GF-D8 (cell line): ENCODE measurements at places on chromosomes 7 and 10.
A peak's percentile ranks its signal among the peaks of the same experiment; 100 is the strongest.

DNA sequence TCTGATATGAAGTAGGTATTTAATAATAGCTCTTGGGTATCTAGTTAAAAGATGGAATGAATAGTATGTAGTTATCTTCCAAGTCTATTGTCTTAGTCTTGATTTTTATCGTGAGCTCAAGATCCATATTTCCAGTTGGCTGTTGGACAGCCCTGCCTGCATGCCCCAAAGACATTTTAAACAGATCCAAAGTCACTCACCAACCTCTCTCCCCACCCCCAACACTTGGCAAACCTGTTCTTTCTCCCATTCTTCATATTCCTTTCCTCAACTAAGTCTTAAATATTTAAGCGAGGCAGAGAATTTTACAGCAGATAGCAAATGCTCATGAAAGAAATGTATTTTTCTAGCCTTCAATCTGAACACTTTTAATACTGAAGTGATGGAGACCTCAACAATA, 80.7 kb upstream of the PALS2 start:
- no peak for DNase-seq

- no peak for DNase-seq
Measured at GRCh38 chr10:22437620-22438588, 92.6 kb downstream of the SPAG6 start.

DNA sequence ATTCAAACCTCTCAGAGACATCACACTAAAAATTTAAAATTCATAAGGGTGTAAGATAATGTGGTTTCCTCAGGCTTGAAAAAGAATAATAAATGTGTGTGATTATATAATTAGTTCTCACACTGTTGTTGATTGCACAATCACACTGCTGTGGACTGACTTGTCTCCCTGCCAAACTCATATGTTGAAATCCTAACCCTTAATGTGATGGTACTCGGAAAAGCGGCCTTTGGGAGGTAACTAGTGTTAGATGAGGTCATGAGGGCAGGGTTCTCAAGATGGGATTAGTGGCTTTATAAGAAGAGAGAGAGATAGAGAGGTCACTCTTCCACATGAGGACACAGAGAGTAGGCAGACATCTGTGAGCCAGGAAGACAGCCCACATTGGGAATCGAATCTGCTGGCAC, 128.5 kb upstream of the COL1A2 start:
- peak; percentile 12 for DNase-seq

DNA sequence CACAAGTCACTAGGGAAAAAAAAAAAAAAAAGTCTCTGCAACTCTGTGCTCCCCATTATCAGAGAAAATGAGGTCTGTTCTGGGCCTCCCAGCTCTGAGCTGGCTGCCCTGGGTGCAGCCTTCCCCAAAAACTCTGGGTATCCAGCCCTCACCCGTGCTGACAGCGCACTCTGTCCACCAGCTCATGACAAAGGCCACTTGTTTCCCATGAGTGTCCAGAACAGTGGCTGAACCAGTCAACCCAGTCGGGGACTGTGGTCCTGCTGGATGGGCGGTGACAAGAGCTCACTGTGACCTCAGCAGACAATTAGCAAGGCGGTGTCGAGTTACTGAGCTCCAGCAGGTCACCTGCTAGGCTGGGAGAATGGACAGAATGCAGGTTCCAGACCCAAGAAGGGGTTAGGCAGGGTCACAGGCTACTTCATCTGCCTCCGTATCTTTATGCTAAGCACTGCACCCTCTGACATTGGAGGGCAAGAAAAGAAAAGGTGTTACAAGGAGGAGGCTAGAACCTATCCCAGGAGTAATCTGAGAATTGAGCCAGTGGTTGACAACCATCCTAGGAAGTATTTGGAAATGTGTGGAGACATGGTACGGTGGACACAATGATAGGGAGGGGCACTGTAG, 37.2 kb downstream of the DLG5 start:
- DNase-seq: no peak

- no peak for DNase-seq
Measured at GRCh38 chr10:35378541-35379210, 42.4 kb downstream of the CCNY start.

DNA sequence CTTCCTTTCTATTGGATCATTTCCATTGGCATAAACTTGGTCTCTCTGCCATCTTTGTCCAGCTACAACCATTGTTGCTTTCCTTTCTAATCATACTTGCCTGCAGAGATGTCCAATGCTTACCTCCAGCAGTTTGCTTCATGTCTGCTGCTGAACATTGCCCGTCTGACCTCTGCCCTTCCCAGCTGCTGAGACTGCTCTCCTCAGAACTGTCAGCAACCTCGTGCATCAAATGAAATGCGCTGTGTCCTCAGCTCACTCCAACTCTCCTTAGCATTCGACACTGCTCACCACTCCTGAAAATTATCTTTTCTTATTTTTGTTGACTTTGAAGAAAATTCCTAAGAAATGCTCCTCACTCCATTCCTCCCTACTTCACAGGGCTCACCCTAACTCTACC, 5.0 kb downstream of the FAM170B start:
- DNase-seq: no peak

- no peak for DNase-seq
Measured at GRCh38 chr10:74123081-74123480, 27.5 kb downstream of the AP3M1 start.

GRCh38 chr7:17369691-17370426, 71.4 kb downstream of the AHR start:
- DNase-seq: peak; percentile 84

DNA sequence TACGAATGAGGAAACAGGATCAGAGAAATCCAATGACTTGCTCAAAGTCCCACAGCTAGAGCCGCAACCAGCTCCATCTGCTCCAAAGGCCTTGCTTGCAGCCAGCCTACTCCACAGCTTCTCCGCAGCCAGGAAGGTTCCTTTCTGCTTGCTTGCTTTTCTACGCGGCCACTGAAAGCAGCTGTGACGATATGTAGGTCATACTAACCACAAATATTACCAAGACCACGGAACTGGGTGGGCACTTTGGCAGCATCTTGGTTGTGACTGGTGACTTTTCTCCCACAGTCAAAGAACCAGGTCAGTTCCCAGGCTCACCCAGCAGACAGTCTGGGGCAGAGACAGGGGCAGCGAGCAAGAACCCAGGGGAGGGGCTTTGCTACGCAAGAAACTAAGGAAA, 86.4 kb downstream of the FAM53B start:
- no peak for DNase-seq

DNA sequence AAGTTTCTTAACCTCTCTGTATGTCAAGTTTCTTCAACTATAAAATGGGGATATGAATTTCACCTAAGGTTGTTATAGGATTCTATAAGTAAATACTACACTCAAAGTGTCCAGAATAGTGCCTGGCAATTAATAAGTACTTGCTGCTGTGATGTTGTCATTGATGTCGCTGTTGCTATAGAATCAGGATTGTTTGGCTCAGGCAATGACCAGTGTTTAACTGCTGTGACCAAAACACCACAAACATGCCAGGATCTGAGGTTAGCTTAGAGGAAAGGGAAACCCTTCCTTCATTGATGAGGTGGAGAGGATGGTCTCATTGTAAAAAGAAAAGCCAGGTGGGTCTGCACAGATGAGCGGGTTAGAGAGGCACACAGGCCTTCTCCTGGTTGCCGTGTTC, 223.1 kb upstream of the INHBA start:
- DNase-seq: no peak

DNA sequence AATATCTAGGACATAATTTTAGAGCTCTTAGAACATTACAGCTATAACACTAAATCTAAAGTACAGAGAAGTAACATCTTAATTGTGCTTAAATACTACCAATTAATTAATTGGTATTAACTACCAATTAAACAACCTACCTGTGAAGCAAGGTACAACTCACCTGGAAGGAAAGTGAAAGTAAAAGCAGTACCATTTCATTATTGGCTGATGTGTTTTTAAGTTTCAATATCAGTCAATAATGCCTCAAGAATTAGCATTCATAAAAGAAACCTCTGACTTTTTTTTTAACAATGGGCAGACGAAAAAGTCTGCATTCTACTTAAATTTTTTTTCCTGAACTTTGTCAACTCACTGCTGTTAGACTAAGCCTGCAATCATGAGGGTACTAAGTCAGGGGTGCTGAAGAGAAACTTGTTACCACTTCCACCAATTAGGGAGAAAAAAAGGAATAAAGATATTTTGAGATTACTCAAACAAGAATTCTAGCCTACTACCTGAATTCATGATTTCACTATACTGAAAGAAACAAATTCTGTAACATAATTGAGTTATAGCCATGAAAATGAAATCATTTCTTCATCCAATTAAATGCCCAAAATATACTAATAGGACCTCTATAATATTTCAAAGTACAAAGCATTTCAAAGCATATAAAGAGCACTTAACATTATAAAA, 19.9 kb downstream of the UPF2 start:
- DNase-seq: no peak

DNA sequence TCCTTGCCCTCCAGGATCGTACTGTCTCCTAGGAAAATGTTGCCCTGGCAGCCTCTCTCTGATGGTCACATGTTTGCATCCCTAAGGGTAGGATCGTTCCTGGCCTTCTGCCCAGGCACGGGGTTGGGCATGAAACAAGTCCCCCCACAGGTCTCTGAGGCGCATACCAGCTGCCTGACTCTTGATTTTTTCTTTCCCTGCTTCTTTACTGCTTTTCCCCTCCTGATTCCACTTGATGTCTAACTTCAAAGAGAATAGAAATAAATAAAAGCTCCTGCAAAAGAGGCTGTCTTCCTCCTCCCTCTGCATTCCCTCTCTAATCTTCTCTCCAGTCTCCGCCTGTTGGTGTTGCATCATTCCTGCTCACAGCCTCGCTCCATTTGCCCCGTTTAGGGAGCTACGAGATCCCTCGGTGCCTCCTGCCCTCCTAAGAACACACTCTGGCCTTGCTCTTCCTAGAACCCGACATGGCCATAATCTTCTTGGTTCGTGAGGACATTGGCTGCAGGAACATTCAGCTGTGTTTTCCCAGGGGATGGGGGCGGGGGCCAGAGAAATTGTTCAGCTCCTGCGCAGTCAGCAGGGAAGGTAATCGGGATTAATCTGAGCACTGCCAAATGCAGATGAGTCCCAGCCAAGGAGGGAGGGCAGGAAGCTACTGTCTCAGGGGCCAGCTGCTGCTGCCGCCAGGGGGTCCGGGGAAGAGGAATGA, 26.0 kb downstream of the LEP start:
- DNase-seq: no peak

DNA sequence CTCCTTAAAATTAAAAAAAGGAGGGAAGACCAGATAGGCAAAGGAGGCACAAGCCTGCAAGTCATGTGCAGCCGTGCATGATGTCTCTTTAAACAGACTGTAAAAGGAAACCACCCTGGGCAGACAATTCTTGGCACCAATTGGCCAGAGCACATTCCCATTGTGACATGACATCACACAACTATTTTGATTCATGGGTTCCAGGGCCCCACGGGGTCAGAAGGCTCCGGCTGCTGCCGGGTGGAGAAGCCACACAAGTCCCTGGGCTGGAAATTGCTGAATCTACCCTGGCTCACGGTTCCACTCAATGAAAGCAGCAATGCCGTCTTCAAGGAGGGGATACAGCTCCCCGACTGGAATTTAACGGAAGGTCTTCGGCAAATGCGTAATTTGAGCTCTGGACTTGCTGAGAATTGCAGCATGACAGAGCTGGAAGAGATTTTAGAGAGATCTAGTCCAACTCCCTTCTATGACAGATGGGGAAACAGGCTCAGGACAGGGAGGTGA, 140.5 kb downstream of the PRKAG2 start:
- no peak for DNase-seq

GRCh38 chr10:4851846-4852245, 25.8 kb downstream of the AKR1E2 start:
- DNase-seq: no peak

GRCh38 chr7:152851881-152852417, 92.4 kb downstream of the ACTR3B start:
- no peak for DNase-seq

- no peak for DNase-seq
Measured at GRCh38 chr7:138992052-138992531, 10.9 kb upstream of the KIAA1549 start.

DNA sequence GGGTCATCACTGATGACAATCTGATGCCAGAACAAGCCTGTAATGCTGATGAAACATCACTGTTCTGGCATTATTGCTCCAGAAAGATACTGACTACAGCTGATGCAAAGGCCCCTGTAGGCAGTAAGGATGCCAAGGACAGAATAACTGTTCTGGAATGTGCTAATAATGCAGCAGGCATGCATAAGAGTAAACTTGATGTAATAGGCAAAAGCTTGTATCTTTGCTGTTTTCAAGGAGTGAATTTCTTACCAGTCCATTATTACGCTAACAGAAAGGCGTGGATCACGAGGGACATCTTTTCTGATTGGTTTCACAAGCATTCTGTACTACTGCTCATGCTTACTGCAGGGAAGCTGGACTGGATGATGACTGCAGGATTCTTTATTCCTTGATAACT, 18.7 kb downstream of the LCOR start:
- no peak for DNase-seq

DNA sequence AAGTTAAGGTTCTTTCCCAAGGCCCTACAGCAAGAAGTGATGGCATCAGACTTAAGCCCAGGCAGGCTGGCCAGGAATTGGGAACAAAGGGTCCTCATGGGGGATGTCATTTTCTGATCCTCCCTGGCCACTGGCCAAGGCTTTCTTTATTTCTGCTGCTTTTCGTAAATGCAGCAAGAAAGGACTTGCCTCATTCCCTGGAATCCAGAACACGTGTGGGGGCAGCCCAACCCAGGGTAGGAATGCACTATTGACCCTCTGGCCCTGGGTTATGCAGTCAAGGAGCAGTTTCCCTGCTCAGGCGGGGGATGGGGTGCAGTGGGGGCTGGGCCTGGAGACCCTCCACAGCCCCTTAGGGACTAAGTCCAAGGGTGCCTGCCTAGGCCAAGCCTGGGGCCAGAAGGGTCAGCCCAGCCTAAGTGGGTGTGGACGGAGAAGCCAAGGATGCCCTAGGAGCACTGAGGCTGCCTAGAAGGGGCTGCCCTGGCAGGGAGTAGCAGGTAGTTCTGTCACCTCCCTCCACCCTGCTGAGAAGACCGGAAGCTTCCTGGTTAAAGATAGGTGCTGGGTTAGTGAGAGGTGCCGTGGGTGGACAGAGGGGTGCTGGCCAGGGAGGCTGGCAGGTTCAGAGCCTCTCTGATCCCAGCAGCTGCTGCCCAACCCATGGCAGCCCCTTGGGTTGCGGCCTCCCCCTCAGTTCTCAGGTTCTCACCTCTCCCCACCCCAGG, 179.2 kb downstream of the SH3PXD2A start:
- no peak for DNase-seq

DNA sequence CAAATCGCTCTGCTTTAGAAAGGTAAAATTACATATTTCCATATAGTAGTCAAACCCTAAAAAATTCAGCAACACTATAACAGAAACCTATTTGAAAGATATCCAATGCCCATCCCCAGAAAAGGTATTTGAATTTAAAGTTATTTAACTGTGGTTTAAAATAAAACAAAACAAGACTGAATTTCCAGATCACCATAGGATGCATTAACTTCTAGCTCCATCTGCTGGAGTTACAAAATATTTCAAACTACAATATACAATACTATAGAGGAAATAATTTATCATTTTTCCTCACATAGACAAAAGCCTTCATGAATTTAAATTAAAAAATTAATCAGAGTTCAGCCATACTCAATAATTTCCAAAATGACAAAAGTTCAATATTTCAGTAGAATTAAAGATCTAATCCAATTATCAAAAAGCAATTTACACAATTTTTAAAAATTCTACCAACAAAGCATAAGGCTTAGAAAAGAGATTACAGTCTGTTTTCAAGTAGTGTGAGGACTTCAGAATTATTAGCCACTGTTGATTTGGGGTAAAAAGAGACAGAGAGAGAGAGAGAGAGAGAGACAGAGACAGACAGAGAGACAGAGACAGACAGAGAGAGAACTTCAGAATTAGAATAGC, 75.9 kb downstream of the LMBR1 start:
- DNase-seq: peak; percentile 12

GRCh38 chr10:114281461-114281860, 42.4 kb downstream of the VWA2 start:
- DNase-seq: no peak

- no peak for DNase-seq
Measured at GRCh38 chr10:98262571-98262970, 5.4 kb downstream of the LOXL4 start.
